COR-L47 (cell line): ENCODE measurements at places on chromosomes 4 and X.

- no peak for DNase-seq
Observed at GRCh38 chrX:147739196-147739595, 172.5 kb upstream of the FMR1 start.

DNA sequence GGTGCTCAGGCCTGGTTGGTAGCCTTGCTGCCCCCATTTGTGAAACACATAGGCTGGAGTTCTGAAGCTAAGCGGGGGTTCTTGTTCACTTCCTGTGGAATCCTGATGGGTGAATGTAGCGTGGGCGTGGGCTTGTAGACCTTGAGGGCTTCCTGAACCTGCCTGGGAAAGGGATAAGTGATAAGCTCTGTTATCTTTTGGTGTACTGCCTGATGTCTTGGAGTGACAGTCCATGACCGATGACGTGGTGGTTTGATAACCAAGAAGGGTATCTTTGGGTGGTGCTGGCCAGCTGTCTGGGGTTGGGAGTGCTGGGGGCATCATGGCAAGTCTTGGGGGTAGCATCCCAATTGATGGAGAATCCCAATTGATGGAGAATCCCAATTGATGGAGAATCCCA is 17.5 kb upstream of the WDR1 start:
- DNase-seq, result no peak

GRCh38 chrX:9158611-9159010 is 124.7 kb upstream of the FAM9B start:
- no peak for DNase-seq

DNA sequence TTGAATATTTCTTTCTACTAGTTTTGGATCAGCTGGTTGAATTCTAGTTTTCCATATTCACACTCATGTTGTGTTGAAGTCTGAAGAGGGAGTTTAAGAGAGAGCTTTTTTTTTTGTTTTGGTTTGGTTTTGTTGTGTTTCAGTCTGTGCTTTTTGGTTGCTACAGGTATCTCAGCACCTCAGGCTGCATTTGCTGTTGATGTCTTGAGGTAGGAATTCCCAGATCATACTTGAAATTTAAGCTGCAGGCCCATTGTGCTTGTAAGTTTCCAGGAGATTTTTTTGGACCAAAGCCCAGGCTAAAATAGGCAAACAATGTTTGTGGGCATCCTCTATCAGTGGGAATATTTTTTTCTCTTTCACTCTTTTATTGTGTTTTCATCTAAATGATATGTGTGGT is 190.2 kb upstream of the AGA start:
- DNase-seq, result peak; percentile 46

DNA sequence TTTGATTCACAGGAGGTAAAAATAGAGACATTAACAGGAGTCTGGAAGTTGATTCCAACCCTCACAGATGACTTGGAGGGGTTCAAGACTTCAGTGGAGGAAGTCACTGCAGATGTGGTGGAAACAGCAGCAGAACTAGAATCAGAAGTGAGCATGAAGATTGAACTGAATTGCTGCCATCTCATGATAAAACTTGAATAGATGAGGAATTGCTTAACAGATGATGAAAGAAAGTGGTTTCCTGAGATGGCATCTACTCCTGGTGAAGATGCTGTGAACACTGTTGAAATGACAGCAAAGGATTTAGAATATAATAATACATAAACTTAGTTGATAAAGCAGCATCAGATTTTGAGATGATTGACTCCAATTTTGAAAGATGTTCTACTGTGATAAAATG is 76.5 kb downstream of the RELL1 start:
- DNase-seq, result no peak

DNA sequence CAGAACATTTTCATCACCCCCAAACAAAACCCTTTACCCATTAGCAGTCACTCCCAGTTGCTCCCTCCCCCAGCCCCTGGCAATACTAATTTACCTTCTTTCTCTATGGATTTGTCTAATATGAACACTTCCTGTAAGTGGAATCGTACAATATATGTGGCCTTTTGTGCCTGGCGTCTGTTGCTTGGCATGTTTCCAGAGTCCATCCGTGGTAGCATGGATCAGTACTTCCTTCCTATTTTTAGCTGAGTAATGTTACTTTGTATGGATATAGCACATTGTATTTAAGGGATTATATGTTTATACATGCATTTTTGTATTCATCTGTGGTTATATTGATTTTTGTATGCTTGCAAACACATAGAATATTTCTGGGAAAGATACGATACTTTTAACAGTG is 48.2 kb downstream of the PPEF1 start:
- DNase-seq, result no peak

GRCh38 chr4:154760895-154761294 is 17.1 kb downstream of the LRAT start:
- no peak for DNase-seq

DNA sequence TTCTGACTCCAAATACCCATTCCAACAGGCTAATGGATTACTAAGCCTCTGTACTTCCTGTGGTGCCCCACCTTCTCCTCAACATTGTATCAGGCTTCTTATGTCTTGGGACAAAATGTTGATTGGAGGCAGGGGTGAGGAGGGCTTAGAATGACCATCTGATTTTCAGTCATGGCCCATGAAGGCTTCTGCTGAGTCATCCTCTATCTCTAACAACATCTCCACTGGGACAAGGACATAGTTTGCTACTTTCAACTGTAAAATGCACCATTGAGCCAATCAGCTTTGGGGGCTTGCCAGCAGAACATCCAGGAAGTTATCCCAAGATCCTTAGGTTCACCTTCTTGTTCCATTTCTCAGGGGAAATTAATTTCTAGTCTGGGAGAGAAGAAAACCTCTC is 29.5 kb downstream of the MAGEB17 start:
- no peak for DNase-seq

DNA sequence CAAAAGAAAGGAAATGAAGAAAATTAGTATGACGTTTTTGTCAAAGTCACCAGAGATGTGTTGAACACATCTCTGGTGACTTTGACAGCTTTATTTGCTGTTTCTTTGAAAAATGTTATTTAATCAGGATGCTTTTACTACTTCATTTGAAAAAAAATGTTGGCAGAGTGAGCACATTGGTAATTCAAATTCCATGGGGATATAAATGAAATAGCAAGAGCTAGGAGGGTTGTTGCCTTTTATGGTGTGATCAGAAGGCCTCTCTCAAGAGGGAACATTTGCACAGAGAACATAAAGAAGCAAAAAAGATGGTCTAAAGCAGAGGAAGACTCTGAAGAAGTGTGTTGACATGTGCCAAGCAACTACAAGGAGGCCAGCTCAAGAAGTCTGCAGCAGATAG is 46.6 kb upstream of the CXCL8 start:
- DNase-seq, result no peak
